Central memory CD8-positive, alpha-beta T cell (primary cell): ENCODE measurements at places on chromosomes 13 and 19.

DNA sequence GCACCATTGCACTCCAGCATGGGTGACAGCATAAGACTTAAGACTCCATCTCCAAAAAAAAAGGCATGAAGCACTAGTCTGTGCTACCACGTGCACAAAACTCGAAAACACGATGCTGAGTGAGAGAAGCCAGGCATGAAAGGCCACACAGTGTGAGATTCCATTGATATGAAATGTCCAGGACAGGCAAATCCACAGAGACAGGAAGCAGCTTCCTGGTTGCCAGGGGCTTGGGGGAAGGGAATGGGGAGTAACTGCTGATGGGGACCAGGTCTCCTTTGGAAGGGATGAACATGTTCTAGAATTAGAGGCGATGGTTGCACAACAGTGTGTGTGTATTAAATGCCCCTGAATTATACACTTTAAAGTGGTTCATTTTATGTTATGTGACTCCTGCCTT is 15.9 kb upstream of the JUND start:
- no peaks in the 10 kb centered on the region for H3K27me3 ChIP-seq
- H3K27ac ChIP-seq, result no peak overlapping the region
- H3K4me3 ChIP-seq, result no peak overlapping the region
- H3K4me1 ChIP-seq, result peaks cover 34% of the 10 kb centered on the region

DNA sequence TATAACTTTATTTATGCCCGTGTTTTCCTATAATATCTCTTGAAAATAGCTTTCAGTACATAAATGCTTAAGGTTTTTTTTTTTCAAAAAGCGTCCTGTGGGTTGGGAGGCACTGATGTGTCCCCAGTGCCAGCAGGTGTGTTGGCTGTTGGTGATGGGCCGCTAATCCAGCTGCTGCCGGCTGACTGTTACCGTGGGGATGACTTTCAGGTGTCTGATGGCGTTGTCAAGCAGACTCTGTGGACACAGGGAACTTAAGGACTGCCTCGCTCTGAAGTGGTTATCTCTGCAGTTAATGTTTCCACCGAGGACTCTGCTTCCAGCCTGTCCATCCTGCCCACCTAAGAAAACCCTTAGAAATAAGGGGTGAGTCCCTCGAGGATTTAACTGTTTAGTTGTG is 94.5 kb downstream of the ANKRD10 start:
- peaks cover 4% of the 10 kb centered on the region for H3K4me1 ChIP-seq
- no peak overlapping the region for H3K4me3 ChIP-seq
- H3K27ac ChIP-seq, result no peak overlapping the region
- DNase-seq, result no peak
- H3K27me3 ChIP-seq, result no peaks in the 10 kb centered on the region

DNA sequence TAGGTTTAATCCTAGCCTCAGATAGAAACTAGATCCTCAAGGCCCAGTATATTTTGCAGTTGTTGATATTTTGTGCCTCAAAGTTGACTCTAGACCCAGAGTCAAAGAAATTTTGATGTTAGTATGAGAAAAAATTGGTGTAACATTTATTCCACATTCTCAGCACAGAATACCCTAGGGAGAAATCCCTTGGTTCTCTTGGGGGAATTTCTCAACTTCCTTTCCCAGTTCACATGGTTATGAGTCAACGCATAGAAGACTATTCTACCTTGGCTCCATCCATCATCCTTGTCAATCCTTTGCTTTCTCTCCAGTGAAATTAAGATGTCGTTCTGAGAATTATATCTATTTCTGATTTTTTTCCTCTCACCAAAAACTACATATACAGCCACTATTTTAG is 145.3 kb downstream of the POSTN start:
- H3K4me3 ChIP-seq, result no peak overlapping the region
- H3K4me1 ChIP-seq, result no peaks in the 10 kb centered on the region
- H3K36me3 ChIP-seq, result no peaks in the 10 kb centered on the region
- no peak overlapping the region for H3K27ac ChIP-seq
- no peaks in the 10 kb centered on the region for H3K27me3 ChIP-seq

GRCh38 chr13:113029487-113030258 is 60.7 kb downstream of the MCF2L start:
- no peak for DNase-seq
- H3K4me1 ChIP-seq, result no peaks in the 10 kb centered on the region
- H3K36me3 ChIP-seq, result no peaks in the 10 kb centered on the region
- H3K27me3 ChIP-seq, result no peaks in the 10 kb centered on the region
- peak overlapping the region; percentile 51 for H3K27ac ChIP-seq

GRCh38 chr19:15288146-15288963 is 44.0 kb downstream of the BRD4 start:
- H3K36me3 ChIP-seq, result peaks cover 6% of the 10 kb centered on the region
- H3K27me3 ChIP-seq, result no peaks in the 10 kb centered on the region
- H3K27ac ChIP-seq, result peak overlapping the region; percentile 54
- H3K4me1 ChIP-seq, result peaks cover 90% of the 10 kb centered on the region
- peak overlapping the region; percentile 52 for H3K4me3 ChIP-seq

- H3K27me3 ChIP-seq, result peaks cover 56% of the 10 kb centered on the region
- no peak overlapping the region for H3K4me3 ChIP-seq
- H3K4me1 ChIP-seq, result no peaks in the 10 kb centered on the region
- no peak overlapping the region for H3K27ac ChIP-seq
- no peaks in the 10 kb centered on the region for H3K36me3 ChIP-seq
Observed at GRCh38 chr13:101152184-101152583, 264.1 kb downstream of the NALCN start.

GRCh38 chr19:28345811-28346210 is 867.1 kb downstream of the UQCRFS1 start:
- H3K27ac ChIP-seq, result no peak overlapping the region
- peaks cover 2% of the 10 kb centered on the region for H3K36me3 ChIP-seq
- no peaks in the 10 kb centered on the region for H3K4me1 ChIP-seq
- no peak overlapping the region for H3K4me3 ChIP-seq
